Activated T-cell treated with anti-CD3 and anti-CD28 coated beads, Interleukin-2, amount 50 U/mL, for 1 hour (primary cell): ENCODE measurements at places on chromosomes 16 and 17.

DNA sequence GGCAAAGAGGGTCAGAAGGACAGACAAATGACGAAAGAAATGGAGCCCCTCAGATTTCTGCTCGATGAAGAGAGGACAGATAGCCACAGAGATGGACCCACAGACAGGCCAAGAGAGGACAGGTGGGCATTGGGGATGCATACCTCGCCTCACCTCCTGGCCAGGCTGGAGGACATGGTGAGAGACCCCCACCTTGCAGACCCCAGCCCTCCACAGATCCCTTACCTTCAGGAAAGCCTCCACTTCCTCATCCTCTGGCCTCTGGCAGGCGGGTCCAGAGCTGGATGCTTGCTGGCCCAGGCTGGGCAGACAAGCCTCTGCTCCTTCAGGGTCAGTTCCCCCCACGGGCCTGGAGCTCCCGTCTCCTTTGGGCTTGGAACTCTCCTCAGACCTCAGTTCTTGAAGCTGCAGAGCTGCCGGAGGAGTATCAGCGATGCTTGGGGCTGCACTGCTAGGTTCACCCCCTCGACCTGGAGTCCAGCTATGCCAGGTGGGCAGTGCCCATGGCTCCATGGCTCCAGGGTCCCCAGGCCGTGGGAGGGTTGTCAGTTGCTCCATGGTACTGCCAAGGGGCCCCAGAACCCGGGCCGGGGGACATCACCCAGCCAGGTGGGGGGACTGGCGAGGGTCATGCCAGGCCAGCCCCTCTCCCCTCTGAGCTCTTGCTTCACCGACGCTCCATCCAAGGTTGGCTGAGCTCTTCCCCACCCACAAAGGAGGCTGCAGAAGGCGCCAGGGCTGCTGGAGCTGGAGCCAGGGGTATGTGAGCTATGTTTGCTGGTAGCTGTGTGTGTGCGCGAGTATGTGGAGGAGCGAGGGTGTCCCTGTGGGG lies 1.0 kb downstream of the TSPOAP1 start:
- DNase-seq = no peak

DNA sequence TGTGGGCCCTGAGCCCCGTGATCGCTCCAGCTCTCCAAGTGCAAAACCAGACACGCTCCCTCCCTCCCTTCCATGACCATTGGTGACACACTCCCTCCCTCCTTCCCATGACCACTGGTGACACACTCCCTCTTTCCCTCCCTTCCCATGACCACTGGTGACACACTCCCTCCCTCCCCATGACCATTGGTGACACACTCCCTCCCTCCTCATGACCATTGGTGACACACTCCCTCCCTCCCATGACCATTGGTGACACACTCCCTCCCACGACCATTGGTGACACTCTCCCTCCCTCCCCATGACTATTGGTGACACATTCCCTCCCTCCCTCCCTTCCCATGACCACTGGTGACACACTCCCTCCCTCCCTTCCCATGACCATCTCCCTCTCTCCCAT lies 56.3 kb downstream of the LMF1 start:
- no peak for DNase-seq

GRCh38 chr16:84567286-84567962 lies 50.5 kb downstream of the COTL1 start:
- DNase-seq = no peak

DNA sequence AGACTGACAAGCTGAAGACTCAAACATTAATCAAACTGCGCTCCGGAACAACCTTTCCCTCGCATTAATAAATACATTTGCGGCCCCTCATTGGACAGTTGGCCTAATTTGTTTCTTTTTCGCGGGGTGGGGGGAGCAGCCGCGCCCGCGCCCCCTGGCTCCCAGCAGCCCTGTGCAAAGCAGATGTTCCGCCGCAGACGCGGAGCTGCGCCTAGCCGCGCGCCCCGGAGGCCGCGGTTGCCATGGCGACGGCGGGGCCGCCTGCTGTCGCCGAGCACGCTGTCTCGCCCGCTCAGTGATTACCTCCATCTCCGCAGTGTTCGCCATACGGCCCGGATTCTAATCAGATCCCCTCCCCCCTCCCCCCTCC lies 25.5 kb downstream of the COPZ2 start:
- DNase-seq = peak; percentile 72

DNA sequence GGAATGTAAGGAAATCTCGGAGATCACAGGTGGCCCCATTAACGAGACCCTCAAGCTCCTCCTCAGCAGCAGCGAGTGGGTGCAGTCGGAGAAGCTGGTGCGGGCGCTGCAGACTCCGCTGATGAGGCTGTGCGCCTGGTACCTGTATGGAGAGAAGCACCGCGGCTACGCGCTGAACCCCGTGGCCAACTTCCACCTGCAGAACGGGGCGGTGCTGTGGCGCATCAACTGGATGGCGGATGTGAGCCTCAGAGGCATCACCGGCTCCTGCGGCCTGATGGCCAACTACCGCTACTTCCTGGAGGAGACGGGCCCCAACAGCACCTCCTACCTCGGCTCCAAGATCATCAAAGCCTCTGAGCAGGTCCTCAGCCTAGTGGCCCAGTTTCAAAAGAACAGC lies 16.2 kb downstream of the MLYCD start:
- no peak for DNase-seq
